ENCODE measurements at places on chromosomes 5 and 9.
A peak's percentile ranks its signal among the peaks of the same experiment; 100 is the strongest.

DNA sequence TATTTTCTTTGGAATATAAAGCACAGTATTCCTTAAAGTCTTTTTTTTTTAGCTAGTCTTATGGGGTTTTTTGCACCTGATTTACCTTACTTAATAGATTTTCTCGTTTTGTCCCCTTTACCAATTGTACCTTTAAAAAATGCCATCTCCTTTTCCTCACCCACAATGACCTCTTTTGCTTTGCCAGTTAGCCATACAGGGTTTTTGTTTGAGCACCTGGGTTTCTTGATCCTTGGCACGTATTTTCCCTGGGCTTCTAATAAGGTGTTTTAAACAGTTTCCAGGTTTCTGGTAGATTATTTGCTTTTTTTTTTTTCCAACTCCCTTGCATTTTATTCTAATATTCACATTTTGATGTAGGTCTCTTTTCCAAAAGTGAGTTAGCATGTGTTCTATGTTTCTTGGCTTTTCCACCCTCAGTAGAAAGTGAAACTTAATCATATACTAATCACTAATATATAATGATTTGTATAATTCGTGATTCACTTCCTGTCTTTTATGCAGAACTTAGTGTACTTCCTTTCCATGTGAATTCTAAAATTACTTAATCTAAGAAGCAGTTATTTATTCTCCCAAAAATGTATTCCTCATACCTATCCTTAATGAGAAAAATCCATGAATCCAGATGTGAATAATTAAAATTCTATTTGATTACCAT, 673.9 kb upstream of the RGMB start:
- DNase-seq, result no peak

GRCh38 chr9:31347082-31347617, 1037.3 kb upstream of the ACO1 start:
- DNase-seq, result peak; percentile 42

- DNase-seq, result no peak
Measured at GRCh38 chr5:38099205-38100168, 158.9 kb upstream of the EGFLAM start.

GRCh38 chr5:171162596-171162995, 146.5 kb upstream of the TLX3 start:
- DNase-seq, result peak; percentile 10

- no peak for DNase-seq
Measured at GRCh38 chr9:130114741-130115140, 57.5 kb upstream of the NCS1 start.

DNA sequence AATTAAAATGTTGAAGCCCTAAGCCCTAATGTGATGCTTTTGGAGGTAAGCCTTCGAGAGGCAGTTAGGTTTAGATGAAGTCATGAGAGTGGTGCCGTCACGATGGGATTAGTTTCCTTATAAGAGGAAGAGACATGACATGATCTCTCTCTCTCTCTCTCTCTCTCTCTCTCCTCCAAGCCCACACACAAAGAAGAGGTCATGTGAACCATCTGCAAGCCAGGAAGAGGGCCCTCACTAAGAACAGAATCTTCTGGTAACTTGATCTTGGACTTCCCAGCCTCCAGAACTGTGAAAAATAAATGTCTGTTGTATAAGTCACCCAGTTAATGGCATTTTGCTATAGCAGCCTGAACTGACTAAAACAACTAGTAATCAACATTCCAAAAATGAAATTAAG, 175.5 kb downstream of the GNA14 start:
- DNase-seq, result no peak

GRCh38 chr5:125367702-125368101, 621.3 kb upstream of the ZNF608 start:
- DNase-seq, result peak; percentile 4

DNA sequence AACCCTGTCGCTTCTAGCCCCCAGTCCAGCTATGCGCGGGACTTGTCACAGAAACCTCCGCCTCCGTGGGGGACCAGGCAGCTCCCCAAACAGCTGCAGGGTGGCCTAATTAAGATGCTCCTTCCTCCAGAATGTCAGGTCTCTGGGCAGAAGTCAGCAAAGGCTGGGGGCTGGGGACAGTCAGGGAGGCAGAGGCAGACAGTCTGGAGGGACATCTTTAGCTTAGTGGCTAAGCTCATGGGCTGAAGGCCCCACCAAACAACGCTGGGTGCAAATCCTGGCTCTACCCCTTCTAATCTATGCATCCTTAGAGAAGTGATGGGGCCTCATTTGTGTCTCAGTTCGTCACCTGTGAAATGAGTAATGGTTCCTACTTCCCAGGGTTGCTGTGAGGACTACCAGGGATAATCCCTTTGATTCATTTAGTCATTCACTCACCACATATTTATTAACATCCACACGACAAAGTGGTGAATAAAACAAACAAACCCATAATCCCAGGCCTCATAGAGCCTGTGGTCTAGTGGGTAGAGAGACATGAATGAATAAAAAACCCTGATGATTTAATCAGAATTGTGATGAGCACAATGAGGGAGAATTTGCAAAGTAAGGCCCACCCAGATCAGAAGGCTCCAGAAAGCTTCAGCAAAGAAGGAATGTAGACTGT, 20.2 kb upstream of the MED27 start:
- peak; percentile 84 for DNase-seq

GRCh38 chr9:80922544-80922943, 766.8 kb downstream of the TLE1 start:
- no peak for DNase-seq

- no peak for DNase-seq
Measured at GRCh38 chr5:134003817-134004625, 754 bp downstream of the VDAC1 start.

GRCh38 chr5:132354381-132355139, 14.9 kb upstream of the SLC22A5 start:
- DNase-seq, result no peak

- peak; percentile 89 for DNase-seq
Measured at GRCh38 chr5:32278406-32278805, 34.3 kb downstream of the MTMR12 start.

DNA sequence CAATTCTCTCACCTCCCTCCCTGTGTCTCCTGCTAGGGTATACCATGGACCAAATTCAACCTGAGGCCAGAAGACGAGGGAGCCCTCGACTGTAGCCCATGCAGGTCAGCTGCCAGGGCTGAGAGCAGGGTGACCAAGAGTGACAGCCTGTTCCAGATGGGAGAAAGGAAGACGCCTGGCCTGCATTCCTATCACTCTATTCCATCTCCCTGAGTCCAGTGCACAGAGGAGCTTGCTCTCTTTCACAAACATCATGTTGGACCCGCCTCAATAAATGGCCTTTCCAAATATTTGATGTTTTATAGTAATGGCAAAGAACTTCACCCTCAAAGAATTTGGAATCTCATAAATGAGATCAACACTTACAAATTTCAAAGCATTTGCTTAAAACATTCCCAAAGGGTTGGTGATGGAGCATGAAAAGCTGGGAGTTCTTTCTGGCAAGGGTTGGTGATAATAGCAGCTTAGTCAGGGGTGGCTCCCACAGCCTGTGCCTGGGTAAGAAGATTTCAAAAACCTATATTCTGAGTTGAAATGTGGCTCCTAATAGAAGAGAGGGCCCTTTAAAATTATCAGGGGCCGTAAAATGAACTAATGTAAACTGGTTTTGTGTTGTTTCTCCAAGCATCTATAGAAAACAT, 393.1 kb downstream of the EFNA5 start:
- no peak for DNase-seq
